Retina (tissue), 1 donor: ENCODE measurements at places on chromosomes 7 and 10.

DNA sequence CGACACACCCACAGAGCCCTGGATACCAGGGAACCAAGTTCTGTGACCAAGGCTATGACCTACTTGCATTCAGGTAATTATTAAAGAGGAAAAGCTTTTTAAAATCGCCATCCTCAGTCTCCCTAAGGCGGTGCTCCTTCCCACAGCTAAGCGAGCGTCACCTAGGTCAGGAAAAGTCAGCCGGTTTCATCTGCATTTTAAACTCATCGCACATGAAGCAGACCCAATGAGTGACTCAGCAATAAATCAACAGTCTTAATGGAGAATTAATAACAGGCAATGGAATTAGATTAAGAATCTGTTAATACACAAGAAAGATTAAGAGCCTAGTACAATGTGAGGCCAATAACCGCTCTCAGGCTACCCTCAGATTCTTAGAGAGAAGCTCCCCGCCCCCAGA is 59.2 kb downstream of the HSPA12A start:
- no peak for DNase-seq

DNA sequence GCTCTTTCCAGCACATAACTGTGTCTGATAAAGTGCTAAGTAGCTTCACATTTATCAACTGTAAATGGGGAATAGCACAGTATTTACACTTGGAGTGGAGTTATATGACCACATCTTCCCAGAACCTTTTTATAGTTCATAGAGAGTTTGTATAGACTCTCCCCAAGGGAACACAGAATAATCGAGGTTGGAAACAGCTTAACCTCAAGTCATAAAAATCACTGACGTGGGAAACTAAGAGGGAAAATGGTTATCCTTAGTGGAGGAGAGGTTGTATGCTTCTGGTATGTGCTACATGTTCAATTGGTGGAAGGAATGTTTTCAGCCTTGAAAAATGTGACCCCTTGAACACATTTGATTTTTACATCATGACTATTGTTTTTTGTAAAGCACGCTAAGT is 167.9 kb upstream of the KIAA1217 start:
- no peak for DNase-seq

GRCh38 chr10:49628599-49628998 is 14.8 kb downstream of the CHAT start:
- no peak for DNase-seq

DNA sequence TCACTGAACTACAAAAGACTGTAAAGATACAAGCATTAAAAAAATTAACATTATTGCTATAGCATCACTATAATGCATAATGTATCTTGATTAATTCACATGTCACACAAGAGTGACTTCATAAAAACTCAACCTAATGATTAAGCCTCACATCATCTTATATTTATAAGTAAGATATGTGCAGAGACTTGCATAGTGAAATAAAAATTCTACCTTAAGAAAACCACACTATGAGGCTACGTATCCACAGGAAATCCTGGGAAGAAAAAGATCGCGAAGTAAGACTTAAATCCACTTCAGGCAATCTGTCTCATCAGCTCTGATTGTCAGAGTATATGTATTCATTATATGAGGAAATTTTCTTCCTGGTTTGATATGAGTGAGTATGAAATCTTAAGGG is 160.0 kb downstream of the SLC25A13 start:
- no peak for DNase-seq

- peak; percentile 26 for DNase-seq
Measured at GRCh38 chr7:79308192-79308591, 145.3 kb downstream of the MAGI2 start.

DNA sequence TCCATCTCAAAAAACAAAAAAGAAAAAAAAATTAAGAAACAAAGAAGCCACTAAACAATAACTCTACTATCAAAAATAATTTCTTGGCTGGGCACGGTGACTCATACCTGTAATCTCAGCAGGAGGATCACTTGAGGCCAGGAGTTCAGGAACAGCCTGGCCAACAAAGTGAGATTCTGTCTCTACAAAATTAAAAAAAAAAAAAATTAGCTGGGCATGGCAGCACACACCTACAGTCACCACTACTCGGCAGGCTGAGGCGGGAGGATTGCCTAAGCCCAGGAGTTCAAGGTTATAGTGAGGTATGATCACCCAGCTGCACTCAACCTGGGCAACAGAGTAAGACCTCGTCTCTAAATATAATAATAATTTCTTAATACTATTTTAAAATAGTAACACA is 69.0 kb downstream of the PARD3 start:
- no peak for DNase-seq

DNA sequence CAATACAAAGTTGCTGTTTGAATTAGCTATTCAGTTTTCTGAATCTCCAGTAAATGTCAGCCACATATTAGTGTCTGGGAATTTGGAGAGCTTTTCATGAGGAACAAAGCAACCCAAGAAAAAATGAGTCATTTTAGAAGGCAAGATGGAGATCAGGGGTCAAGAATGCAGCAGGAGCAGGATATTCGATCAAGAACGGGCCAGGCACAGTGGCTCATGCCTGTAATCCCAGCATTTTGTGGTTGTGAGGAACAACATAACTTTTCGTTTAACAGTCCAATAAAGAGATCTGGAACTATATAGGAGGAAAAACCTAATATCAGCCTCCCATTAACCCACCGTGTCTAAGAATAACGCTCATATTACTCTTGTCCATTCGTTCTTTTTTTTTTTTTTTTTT is 600.5 kb downstream of the MAGI2 start:
- DNase-seq = no peak

DNA sequence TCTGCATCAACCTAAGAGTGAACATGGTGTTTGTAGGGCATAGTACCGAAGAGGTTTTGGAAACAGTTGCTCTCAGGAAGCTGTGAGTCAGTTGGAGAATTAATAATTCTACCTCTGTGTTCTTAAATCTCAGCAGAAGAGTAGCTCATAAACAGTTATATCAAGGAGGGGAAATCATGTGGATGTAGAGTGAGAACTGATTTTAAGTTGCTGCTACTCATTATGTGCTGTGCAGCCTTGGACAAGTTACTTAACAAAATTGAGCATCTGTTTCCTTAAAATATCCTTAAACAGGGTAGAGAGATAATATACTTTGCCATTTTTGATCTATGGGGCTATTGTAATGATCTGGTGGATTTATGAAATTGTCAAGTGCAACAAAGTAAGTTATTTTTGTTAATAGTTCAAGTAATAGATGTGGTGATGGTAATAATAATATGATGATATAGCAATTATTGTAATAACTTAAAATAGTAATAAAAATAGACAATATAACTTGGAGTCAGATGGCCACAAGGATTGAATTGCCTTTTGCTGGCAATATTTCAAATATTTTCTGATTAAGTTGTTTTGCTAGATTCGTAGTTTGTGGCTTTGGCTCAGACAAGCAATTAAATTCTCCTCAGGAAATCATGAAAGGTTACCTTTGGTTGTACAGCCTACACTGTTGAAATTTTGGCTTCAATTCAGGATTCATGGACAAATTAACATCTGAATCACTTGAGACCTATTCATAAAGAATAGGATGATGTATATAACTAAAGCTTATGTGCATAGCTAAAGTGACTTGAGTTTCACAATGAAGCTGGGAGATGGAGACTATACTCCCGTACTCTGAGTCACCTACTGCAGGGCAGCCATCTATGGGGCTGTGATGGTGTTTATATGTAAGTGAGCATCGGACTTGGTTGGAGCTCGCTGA is 228.5 kb downstream of the CDK14 start:
- DNase-seq = no peak

DNA sequence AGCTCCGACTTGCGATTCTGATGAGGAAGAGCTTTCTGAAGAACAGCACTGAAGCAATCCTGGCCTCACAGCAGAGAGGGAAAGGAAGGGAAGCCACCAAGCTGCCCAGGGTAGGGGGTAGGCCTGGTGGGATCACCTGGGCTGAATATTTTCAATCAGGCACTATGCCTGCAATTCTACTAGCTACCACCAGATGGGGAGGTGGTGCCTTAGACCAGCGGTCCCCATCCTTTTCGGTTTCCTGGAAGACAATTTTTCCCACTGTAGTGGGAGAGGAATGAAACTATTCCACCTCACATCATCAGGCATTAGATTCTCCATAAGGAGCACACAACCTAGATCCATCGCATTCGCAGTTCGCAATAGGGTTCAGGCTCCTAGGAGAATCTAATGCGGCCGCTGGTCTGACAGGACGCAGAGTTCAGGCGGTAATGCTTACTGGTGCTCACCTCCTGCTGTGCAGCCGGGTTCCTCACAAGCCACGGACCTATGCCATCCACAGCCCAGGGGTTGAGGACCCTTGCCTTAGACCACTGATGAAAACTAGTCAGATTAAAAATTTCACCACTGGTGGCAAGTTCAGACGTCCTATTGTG is 2.7 kb downstream of the LRRC20 start:
- no peak for DNase-seq

DNA sequence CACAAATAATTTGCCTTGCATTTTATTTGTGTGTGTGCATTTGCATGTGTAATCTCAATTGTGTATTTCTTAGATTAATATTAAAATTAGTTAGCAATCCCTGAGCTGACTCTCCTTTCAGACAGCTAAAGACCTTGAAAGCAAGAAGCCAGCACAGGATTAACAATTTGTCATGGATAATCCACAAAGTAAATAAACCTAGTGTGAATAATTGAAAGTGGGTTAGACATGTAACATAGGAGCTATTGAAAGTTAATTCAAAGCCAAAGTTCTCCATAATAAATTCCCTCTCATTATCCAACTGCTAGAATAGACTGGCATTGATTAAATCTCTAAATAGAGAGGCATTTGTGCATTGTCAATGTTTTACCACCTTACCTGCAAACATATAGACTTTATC is 326.1 kb downstream of the PLXDC2 start:
- no peak for DNase-seq

- DNase-seq = no peak
Measured at GRCh38 chr7:150824379-150825177, 24.0 kb downstream of the TMEM176A start.

DNA sequence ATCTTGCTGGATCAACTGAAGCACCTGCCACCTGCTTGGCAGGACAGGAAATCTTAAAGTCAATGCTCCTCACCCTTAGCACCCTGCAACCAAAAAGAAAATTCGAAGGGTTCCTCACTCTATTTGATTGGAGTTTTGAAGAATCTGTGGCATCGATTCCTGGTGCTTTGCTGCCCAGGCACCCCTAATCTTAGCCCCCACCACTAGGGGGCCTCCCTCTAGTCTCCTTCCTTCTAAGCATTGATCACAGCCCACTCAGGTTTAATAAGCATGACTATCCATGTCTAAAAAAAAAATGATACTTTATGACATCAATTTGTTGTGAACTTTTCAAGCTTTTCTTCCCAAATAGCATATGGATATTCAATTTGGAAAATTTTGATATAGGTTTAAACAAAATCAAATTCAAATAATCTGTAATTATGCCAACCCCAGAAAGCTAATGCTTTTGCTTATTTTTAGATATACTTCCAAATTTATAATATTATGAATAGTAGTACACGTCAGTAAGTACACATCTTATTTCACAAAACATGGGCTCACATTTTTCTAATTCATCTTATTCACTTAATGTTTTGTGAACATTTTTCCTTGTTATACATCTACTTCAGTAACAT is 45.3 kb downstream of the NRG3 start:
- DNase-seq = no peak

- DNase-seq = no peak
Measured at GRCh38 chr7:32639122-32639521, 143.8 kb downstream of the AVL9 start.

DNA sequence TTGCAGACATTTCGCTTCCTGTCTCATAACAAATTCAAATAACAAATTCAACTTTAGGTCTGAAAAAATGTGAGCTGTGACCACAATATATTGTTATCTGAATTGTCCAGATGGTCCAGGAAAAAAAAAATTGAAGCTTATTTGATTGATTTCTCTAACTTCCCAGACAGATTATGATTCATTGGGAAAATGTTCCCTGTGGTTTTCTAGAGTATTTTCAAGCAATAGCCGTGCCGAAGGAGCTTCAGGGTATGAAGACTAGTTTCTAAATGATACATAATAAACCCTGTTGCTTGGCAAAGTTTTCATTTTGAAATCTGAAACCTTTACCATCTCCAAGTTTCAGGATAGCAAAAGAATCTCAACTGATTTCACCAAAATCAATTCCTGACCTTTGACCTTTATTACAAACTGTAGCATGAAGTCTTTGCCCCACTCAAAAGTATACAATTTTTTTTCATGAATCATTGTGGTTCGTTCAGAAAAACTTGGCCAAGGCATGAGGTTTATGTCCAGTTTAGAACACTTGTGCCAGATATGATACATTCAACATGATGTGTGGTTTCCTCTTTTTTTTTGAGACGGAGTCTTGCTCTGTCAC is 109.9 kb downstream of the JCAD start:
- no peak for DNase-seq

GRCh38 chr7:117790251-117790650 is 83.0 kb downstream of the CTTNBP2 start:
- DNase-seq = no peak

DNA sequence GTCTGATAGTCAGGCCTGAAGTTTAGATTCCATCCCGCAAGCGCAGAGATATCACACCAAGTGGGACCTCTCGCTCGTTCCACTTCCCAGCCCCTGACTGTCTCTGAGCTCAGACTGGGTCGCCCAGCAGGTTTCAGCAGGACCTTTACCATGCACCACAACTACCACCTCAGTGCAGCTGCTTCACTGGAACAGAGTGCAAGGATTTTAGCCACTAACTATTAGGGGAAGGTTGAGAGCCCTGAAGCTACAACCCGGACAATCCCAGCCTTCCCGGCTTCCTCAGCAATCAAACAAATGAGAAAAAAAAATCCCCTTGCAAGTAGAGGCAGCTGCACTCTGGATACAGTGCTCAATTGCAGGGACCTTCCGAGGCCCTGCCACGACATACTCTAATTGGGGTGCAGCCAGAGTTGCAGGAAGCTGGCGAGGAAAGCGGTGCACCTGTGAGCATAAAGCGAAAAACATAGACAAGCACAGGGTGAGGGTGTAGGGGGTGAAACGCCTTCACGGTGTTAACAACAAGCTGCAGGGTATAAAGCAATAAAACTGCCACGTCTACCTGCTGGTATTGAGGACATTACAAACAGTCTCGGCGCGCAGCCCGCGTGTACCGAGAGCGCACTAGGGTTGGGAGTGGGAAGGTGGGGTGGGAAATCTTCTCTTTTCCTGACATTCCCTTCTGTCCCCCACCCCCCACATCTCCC is 2.6 kb upstream of the DLX6 start:
- DNase-seq = no peak

- DNase-seq = no peak
Measured at GRCh38 chr10:120019568-120019967, 127.0 kb downstream of the SEC23IP start.

GRCh38 chr7:86955895-86956503 is 103.5 kb downstream of the ELAPOR2 start:
- no peak for DNase-seq
